ENCODE measurements at places on chromosomes 12 and 14.
A peak's percentile ranks its signal among the peaks of the same experiment; 100 is the strongest.

GRCh38 chr12:6998715-6999451 lies 19.4 kb downstream of the LPCAT3 start:
- no peak for DNase-seq

- DNase-seq: no peak
Measured at GRCh38 chr14:93114068-93114710, 1.5 kb downstream of the ITPK1 start.

- DNase-seq: peak; percentile 46
Measured at GRCh38 chr12:54439521-54440255, 20.6 kb upstream of the ITGA5 start.

GRCh38 chr14:100544506-100545141 lies 42.6 kb downstream of the BEGAIN start:
- no peak for DNase-seq

GRCh38 chr12:5059358-5059757 lies 15.7 kb downstream of the KCNA5 start:
- no peak for DNase-seq

- no peak for DNase-seq
Measured at GRCh38 chr14:80787876-80788275, 153.7 kb downstream of the CEP128 start.

DNA sequence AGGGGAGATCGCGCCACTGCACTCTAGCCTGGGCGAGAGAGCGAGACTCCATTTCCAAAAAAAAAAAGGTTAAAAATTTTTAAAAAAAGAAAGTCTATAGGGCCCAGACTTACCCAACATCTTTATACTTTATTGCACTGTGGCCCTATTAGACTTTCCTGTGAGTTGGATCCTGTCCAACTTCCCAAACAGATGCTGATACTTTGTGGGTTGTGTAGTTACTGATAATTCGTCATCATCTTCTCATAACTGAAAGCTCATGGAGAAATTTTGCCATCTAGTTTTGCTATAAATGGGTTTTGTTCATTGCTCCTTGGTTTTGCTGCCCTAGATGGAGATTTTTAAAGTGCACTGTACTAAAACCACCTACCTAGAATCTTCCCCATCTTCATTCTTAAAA lies 31.1 kb downstream of the APOBEC1 start:
- DNase-seq: no peak

DNA sequence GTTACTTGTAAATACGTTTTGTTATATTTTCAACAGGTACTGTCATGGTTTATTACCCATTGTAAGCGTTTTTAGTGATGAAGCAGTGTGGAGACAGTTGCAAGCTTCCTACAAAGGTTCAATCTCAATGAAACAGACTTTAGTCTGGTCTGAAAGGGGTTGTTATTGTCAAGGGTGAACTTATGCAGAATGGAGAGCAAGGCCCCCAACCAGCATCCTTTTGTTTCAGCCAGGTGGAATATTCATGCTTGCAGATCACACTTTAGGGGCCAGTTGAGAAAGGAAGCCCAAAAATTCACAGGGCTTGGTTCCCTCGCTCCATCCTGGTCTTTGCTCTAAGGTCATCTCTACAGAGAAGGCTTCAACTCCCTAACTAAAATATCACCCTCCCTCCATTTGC lies 103.7 kb downstream of the PRICKLE1 start:
- DNase-seq: no peak

DNA sequence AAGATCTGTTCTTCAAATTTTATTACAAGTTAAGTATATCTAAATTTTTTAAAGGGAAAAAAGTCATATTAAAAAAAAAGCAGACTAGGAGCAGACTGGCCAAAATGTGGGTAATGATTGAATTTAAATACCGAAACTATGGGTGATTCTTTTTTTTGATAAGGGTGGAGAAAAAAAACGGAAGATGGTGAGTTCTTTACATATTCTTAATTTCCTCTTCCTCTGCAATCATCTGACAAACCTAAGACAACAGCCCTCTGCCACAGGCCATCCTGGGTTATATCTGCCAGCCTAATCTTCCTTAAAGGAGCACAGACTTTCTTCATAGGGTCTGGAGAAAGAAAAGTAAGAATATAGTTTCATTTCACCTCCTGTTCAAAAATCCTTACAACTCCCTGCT lies 108.0 kb downstream of the PPP2R5E start:
- no peak for DNase-seq

GRCh38 chr14:71833476-71833875 lies 98.8 kb upstream of the RGS6 start:
- DNase-seq: no peak

DNA sequence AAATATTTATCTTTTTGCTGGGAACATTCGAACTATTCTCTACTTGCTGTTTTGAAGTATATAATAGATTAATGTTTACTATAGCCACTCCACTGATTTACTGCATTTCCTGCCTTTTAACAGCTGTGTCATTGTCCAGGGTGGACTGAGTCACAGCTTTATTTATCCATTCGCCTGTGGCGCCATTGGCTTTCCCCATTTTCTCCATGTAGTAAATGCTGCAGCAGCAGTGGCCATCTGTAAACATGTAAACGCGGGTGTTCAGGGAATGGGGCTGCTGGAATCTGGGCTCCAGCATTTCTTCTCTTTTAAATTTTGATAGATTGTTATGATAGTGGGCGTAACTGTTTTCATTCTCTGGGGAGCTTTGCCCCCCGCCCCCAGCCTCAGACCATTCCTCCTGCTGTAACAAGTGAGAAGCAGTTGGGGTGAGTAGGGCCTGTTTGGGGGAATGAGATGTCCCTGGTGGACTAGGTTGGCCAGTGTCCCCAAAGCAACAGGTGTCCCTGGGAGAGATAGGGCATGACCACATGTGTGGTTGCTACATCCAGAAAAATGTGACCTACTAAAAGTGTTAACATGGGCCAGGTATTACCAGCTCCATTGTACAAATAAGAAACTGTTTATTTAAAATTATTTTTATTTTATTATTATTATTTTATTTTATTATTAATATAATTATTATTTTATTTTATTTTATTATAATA lies 32.9 kb downstream of the RIN3 start:
- DNase-seq: no peak

DNA sequence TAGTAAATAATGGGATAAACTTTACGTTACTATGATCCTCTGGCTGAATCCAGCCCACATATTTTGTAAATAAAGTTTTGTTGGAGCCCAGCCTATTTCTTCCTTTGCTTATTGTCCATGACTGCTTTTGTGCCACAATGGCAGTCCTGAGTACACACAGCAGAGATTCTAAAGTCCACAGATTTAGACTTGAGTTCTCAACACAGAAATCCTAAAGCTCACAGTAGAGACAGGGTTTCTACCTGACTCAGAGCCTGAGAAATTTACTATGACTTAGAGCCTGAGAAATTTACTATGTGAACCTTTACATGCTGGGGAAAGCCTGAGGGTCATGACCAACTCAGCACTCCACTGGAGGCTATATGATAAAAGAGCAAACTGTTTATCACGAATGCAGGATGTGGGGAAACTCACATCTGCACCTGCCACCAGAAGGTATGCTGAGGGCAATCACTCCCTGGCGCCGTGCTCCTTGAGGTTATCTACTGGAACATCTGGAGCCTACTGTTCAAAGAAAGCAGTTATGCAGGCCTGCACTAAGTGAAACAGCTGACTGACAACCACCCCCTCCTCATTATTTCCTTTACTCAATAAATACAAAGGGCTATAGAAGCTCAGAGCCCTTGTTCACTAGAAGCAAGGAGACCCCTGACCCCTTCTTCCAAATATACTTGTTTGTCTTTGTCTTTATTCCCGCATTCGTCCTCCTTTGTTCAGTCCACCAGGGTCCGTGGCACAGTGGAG lies 52.6 kb upstream of the BICD1 start:
- DNase-seq: no peak

GRCh38 chr12:32183650-32184049 lies 77.0 kb downstream of the BICD1 start:
- no peak for DNase-seq

- no peak for DNase-seq
Measured at GRCh38 chr14:23042162-23042965, at the start of gene PSMB11. PSMB11 (plus strand) TSS chr14:23042212; CDS start chr14:23042226, 14 bp downstream.
